Bone marrow (tissue), 2 donors: ENCODE measurements at places on chromosomes 16 and 17.

DNA sequence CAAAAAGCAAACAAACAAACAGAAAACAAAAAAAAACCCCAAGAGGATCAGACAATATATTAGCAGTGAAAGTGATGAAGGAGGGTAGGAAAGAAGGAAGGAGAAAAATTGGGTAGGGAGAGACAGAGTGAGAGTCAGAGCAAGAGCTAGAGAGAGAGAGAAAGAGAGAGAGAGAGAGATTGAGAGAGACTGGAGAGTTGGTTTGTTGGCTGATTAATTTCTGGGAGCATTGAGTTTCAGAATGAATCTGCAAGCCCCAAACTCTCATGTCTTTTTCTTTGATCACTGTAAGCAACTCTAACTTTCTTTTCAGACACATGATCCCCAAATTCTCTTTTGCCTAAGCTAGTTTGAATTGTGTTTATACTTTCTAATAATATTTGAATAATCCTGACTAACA lies 388.1 kb downstream of the SHISA9 start:
- no peak for DNase-seq

DNA sequence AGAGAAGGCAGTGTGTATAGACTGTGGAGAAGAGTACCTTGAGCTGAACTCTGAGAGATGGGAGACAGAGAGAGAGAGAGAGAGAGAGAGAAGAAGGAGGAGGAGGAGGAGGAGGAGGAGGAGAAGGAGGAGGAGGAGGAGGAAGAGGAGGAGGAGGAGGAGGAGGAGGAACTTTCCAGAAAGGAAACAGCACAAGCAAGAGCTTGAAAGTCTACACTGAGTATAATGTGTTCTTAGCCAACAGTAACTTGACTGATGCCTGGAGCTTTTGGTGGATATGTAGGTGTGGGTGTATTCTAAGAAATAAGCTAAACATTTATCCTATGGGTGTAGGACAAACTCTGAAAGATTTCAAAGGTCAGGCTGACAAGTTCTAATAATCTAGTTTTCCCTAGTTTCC lies 116.4 kb downstream of the SNX11 start:
- no peak for DNase-seq

GRCh38 chr17:39393736-39394135 lies 7.7 kb downstream of the FBXL20 start:
- DNase-seq = no peak

DNA sequence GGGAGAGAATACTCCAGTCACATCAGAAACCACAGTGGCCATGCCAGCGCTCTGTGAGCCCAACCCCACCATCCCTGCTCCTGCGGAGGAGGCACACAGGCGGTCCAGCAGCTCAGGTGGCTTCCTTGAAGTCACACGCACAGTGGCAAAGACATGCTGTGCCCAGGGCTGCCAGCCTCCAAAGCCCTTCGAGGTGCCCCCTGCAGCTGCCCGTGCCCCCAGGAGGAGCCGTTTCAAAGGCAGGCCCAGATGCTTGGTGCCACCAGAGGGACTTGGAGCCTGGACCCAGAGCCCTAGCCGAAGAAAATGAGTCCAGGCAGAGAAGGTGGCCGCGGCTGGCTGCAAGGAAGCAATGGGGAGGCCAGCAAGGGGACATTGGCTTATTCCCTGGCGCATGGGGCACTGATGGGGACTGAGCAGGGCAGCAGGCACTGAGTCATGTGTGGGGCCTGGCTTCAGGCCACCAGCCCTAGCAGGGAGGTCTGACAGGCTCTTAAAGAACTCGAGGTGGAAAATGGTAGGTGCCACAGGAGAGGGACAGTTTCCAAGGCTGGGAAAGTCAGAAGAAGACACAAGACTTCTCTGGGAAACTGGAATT lies 17.2 kb upstream of the CACNG1 start:
- DNase-seq = no peak
